ENCODE measurements at places on chromosomes 7 and 10. TPM values are rescaled to one million over a fixed set of nuclear protein-coding genes. Genes with fewer than 3 reads are reported as not detected.

DNA sequence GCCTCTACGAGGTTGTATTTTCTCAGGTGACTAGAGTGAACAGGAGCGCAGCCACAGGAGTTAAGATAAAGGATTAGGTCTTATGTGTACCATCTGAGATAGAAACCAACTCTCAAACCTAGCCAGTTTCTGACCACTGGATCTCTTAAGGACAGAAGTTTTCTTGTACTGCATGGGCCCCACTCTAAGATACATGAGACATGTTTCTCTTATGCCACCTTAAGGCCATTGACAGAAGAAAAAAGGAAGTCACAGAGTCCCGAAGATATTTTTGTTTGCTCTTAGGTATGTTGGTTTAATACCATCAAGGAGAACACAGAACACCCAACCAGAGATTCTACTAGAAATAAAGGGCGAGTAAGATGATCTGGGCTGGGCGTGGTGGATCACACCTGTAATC lies 335.8 kb downstream of the FRMD4A start:
- no peak for DNase-seq

GRCh38 chr10:96612055-96612830 lies 25.4 kb upstream of the TM9SF3 start:
- DNase-seq: no peak

- DNase-seq: peak; percentile 55
Observed at GRCh38 chr7:68176974-68177373, 1180.3 kb downstream of the TYW1 start.

The ZNF804B gene
- polyA plus RNA-seq: 0.13 TPM

DNA sequence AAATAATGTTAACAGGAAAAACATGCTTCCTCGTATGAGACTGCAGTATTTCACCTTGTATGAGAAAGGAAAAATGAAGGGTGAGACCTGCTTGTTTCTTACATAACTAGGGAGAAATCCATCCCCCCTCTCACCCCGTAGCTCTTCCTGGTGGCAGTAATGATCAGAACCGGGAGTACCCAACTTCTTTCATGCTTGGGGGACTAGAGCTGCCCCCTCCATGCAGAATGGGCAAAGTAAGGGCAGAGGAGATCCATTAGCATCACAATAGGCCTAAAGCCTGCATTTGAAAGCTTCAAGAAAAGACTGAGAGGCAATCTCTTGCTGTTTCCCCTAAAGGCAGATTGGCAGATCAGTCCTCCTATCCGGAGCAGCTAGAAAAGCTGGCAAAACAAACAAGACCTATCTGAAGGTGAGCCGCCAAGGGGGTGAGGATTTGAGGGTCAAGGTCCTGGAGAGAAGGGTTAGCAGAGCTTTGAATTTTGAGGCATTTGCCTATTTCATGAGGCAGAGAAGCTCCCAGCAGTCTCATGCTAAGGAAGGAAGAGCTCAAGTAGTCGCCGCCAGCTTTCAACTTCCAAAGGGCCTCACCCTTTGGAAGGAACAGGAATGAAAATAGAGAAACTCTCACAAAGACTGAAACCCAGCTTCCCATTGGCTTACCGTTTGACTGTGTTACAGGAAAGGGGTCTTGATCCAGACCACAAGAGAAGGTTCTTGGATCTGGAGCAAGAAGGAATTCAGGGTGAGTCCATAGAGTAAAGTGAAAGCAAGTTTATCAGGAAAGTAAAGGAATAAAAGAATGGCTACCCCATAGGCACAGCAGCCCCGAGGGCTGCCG lies 36.2 kb downstream of the BAG3 start:
- no peak for DNase-seq

- DNase-seq: no peak
Observed at GRCh38 chr7:97006055-97006815, 882 bp downstream of the DLX6 start.

The KCNMA1 gene
- polyA plus RNA-seq: 3.3 TPM

DNA sequence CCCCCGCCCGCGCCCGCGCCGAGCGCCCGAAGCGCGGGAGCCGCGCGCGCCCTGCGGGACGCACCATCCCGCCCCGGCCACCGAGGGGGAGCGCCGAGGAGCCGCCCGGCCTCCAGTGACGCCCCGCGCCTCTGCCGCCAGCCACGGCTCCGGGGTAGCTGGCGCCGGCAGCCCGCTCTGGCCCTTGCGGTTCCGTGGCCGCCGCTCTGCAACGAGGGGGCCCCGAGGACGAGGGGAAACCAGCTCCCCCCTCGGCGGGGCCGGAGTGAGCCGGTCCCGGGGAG lies at the start of gene PAXIP1:
Gene PAXIP1, minus strand, starts transcription at position 33 of the 284 bp plus-strand sequence. CDS start 195 bp downstream, outside the sequence.
- no peak for DNase-seq

DNA sequence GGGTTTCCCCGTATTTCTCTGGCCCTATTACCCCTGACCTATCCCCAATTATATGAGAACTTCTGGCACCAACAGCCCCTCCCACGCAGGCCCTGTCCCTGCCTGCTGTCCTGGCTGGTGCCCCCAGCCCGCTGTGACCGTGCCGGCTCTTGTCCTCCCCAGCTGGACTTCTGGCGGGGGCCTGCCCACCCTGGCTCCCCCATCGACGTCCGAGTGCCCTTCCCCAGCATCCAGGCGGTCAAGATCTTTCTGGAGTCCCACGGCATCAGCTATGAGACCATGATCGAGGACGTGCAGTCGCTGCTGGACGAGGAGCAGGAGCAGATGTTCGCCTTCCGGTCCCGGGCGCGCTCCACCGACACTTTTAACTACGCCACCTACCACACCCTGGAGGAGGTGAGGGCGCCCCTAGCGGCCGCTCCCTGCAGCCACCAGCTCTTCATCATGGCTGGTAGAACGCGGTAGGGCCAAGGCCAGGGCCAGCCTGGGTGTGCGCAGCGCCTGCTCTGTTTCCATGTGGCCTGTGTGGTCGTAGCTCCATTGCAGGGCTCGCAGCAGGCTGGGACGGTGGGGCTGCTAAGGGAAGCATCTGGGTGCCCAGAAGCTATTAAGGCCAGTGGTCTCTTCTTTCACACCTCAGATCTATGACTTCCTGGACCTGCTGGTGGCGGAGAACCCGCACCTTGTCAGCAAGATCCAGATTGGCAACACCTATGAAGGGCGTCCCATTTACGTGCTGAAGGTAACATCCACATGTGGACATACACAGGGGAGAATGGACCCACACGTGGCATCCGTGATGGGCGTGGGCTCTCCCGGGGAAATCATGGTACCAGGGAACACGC lies 1.4 kb downstream of the CPA1 start:
- no peak for DNase-seq

The CAV2 gene
- polyA plus RNA-seq: 30.3 TPM

The ANKRD7 gene
- polyA plus RNA-seq: 0.44 TPM
